Hepatic stellate cell (primary cell): ENCODE measurements at places on chromosomes 5 and 9.

DNA sequence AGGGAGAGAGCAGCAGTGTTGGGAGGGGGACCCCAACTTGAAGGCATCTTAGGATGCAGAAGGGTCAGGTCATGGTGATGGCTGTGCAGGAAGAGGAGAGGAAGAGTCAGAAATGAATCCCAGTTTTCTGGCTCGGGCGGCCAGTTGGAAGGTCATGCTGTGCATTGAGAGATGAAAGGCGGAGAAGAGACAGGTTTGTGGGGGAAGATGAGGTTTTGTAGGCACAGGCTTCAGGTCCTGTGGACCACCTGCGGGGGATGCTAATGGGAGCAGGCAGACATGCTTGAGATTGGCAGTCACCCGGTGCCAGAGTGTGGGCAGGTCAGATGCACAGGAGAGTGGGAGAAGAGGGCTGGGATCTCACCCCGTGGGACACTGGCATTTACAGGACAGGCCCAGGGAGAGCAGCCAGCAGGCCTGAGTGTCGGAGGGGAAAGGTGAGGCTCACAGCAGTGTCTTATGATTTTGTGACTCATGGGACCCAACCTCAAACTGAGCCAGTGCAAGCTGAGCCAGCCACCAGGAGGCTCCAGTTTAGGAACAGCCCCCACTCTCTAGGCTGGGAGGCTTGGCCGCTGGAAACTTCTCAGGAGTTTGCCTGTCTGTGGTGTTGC is 17.5 kb downstream of the STXBP1 start:
- no peak for DNase-seq

GRCh38 chr5:61245936-61246335 is 83.7 kb upstream of the SMIM15 start:
- DNase-seq: no peak

GRCh38 chr9:87149799-87150198 is 202.5 kb upstream of the GAS1 start:
- DNase-seq: no peak

- no peak for DNase-seq
These were observed 75.8 kb upstream of the IER5L start for GRCh38 chr9:129253803-129254381.

DNA sequence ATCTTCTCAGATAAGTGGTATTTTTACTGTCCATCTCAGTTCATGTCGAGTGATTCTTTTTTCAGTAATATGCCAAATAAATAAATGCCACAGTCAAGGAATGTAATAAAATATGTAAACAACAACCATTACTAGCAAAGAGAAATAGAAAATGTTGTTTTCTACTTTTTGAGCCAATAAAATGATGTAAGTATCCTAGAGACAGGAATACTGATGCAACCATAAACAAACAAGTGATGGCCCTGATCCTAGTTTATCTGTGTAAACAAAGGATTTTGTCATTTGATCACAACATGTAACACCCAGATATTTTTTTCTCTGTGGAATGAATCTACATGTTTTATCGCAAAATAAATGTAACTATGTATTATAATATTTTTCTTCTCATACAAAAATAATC is 1852.8 kb downstream of the EFNA5 start:
- no peak for DNase-seq
